ENCODE measurements at places on chromosomes 11 and 22.

DNA sequence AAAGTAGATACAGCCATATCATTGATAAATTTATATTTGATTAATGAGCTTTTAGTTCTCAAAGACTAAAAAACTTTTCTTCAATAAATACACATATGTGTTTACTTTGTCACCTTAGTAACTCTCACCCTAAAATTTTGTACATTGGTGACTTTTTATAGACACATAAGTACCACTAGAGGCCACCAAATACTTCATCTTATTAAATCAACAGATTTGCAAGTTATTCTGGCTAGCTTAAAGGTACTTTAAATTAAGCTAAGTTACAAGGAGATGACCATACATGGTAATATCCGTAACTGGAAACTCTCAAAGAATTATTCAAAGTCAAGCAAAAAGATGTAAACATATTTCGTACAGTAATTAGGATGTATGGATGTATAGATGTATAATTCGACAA is 112.2 kb downstream of the SBF2 start:
- no peak for DNase-seq

- no peak for DNase-seq
Measured at GRCh38 chr11:19869466-19869865, 156.8 kb downstream of the NAV2 start.

DNA sequence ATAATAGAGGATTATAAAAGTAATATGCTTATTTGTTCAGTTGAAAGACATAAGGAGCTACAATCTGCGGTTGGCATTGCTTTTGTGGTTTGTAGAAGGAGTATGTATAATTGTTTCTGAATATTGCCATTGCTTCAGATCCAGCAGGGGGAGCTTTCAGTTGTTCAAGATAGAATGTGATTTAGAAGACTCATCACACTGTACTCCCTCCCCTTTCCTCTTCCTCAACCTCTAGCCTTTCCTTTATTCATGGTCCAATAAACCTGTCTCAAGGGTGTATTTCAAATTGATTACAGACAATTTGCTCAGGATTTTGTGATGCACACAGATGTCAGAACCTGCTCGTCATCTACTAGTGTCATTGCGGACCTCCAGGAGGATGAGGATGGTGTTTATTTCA is 9.8 kb downstream of the PRMT3 start:
- DNase-seq: peak; percentile 24

- no peak for DNase-seq
Measured at GRCh38 chr11:134391656-134392055, 20.4 kb downstream of the B3GAT1 start.

GRCh38 chr11:40062616-40063015 is 1396.8 kb downstream of the LRRC4C start:
- DNase-seq: no peak

- DNase-seq: no peak
Measured at GRCh38 chr11:44684859-44685281, 41.9 kb upstream of the TSPAN18 start.

DNA sequence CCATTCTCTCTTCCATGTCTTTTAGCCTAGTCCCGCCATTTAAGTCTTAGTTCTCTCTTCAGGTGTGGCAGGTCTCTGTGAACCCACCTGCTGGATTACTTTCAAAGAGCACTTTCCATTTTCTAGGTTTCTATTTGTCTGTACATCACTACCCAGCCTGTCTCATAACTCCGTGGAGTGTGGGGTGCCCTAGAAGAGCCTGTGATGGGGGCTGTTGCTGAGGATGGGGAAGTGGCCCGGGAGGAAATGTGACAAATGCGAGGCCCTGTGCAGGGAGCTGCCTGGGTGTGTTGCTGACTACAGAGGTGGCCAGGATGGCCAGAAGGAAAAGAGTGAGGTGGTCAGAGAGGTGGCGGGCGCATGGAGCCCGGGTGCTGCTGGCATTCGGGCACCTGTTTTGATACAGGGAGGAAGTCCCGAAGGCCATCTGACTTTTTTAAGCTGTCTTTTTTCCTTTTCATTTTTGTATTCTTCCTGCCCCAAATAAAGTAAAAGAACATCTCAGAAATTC is 10.7 kb downstream of the DGCR8 start:
- DNase-seq: no peak

DNA sequence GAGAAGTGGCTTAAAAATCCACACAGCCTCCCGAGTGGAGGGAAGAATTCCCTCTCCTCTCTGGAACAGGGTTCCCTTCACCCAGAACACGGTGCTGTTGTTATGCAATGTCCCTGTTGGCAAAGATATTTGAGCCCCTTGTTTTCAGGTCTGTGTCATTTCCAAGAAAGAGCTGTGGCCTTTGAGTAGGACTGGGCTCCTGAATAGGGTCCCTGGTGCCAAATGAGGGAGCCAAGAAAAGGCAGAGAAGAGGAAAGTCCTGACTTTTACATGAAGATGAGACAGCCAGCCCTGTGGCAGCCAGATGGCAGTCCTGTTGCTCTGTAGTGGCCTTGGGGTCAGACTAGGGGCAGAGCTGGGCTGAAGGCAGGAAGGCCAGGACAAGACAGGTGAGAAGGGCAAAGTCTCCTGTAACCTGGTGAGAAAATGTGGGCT is 51.2 kb upstream of the ELF5 start:
- DNase-seq: no peak

DNA sequence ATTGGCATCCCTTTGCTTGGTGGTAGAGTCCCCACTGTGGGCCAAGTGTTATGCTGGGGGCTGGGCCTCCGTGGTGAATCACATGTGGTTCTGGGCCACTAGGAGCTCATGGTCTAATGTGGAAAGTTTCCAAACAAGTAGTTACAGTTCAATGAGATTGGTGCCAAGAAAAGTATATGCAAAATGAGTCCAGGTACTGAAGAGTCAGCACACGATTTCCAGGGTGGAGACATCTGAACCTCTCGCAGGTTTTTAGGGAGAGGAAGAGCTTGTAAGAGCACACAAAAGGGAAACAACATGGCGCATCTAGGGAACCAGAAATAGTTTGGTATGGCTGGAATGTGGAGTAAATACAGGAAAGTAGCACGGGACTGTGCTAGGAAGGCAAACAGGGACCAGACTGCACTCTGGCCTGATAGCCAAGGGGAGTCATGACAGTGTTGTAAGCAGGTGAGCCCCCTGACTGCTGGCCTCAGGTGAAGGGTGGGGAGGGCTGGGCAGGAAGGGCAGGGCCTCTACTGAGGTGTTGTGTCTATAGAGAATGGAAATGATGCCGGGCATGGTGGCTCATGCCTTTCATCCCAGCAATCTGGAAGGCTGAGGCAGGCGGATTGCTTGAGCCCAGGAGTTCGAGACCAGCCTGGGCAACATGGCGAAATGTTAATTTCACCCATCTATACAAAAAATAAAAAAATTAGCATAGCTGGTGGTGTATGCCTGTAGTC is 12.6 kb downstream of the POLR2F start:
- DNase-seq: no peak
